ENCODE measurements at places on chromosomes 6 and 20.

DNA sequence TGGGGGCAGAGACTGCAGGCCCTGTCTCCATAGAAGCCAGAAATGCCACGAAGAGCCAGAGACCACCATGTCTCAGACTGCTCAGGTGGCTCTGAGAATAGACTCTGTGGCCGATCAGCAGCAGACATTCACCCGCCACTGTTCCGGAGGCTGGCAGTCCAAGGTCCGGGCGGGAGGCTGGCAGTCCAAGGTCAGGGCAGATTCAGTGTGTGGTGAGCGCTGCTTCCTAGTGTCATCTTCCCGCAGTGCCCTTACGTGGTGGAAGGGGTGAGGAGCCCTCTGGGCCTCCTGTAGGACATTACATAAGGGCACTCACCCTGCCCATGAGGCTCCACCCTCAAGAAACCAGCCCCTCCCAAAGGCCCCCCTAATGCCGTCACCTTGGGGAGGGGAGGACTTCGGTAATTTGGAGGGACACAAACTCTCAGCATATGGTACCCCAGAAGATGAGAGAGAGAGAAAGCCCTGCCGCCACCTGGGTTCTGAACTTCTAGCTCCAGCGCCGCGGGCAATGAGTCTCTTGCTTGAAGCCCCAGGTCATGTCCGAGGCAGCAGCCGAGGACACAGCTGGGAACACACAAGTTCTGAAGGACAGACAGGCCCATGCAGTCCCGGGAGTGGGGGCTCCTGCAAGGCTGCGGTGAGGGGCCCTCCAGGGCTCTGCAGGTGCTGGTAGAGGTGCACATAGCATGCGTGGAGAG is 36.4 kb downstream of the DACT2 start:
- no peak for DNase-seq

DNA sequence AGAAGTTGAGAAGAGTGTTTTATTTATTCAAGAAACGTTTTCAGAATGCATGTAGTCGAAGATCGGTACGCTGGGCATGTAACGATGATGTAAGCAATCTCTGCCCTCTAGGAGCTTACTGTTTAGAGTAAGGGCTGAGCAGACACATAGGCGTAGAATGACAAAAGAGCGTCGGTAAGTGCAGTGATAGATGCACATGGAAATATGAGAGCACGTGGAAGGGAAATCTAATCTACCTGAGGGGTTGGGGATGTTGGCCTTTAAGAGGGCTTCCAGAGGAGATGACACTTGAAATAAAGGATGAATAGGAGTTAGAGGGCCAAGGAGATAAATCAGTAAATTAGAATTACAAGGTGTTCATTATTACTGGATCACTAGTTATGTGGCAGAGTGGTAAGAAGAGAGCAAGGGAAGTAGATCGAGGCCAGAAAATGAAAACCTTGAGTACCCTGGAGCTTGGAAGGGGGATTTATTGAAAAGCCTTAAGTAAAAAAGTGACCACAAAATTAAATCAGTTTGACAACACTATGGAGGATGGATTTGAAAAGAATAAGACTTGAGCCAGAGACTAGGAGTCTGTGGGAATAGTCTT is 782 bp downstream of the TRMT11 start:
- DNase-seq = no peak

DNA sequence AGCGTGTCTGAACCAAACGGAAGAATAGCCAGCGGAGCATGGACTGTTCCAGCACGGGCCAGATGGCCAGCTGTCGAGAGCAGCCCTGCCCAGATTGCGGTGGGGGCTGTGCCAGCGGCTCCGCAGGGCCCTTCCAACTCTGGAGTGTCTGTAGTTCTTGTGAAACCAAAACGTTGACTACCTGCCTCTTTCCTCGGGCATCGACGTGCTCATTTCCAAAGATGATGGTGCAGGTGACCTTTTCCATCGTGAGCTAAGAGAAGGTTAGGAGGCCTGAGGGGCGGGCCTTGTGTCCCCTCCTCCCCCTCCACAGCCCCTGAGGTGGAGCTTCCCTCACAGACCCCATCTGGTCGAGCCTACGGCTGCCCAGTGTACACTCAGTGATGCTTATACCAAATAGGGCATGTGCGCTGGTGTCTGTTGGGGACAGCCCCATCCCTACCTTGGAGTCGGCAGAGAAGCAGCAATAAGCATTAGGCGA is 12.9 kb upstream of the C20orf144 start:
- DNase-seq = no peak

GRCh38 chr20:51372176-51372803 is 170.2 kb downstream of the NFATC2 start:
- DNase-seq = peak; percentile 75

DNA sequence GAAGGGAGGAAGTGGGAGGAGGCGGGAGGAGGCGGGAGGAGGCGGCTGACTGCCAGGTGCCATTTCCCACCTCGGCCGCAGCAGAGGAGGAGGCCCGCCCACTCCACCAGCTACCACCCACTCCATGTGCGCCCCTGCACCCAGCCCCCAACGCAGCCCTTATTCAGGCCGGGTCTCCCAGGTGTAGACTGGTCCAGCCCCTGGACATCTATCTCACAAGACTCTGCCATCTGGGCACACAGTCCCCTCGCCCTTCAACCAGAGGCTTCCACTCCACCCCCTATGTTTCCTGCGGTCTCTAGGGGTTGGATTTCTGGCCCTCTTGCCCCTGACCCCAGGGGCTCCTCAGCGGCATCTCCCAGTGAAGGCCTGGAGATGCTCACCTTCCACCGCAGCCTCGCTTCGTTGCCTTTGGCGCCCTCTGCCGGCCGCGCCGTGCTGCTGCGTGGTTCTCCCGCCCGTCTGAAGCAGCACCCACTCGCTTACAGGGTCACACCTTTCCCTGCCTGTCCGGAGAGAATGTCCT is 32.6 kb upstream of the FAM83D start:
- DNase-seq = peak; percentile 91

GRCh38 chr6:108407904-108408827 is 113.3 kb downstream of the AFG1L start:
- no peak for DNase-seq

- DNase-seq = no peak
These were observed 504.0 kb upstream of the ARID1B start for GRCh38 chr6:156273065-156273711.

DNA sequence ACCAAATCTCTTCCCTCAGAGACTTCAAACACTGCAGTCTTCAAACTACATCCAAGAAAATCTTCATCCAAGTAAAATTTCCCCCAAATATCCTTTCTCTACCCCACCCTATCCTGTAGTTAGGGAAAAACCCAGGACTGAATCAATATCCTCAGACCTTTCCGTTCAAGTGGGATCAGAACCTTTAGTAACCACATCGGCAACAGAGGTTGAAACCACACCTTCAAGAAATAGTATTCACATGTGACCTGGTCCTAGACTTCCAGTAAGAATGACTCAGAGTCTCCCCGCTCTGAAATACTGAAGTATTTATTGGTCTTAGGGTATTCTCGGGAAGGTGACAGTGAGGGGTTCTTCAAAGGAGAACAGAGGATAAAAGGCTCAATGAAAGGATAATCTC is 8.7 kb downstream of the HLA-DPA1 start:
- DNase-seq = no peak
